ENCODE measurements at places on chromosomes 13 and 19.

- no peak for DNase-seq
These were observed 32.3 kb upstream of the AKAP11 start for GRCh38 chr13:42239644-42240043.

DNA sequence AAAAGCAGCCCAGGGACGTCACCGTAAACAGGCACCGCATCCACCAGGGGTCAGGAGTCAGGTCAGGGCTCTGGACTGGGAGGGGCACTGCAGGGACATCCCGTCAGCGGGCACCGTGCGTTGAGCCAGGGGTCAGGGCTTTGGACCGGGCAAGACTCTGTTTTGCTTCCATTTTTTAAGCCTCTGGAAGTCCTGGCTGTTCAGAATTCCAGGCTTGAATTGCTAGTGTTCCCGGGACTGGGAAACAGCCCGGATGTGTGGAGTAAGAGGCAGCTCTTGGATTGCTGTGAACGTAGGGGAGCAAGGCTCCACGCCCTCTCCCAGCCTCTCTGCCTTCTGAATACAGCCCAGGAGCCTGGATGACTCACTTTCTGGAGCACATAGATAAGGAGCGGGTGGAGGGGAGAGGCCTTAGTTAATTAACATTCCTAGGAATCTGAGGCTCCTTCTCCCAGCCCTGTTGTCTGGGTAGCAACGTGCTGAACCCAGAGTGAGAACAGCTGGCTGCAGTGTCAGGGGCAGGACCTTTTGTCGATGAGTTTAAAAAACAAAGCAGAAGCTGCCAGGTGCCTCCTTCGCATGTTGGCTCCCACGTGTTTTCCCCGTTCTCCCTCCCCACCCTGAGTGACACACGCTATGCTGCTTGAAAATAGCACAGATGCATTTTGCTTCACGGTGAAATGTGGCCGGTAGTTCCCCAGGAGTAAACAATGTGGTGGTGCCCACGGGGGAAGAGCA is 21.9 kb downstream of the ATP11A start:
- no peak for DNase-seq

GRCh38 chr13:61255040-61255796 is 160.4 kb downstream of the PCDH20 start:
- DNase-seq = no peak

GRCh38 chr19:30806311-30806710 is 434.1 kb downstream of the ZNF536 start:
- DNase-seq = no peak

- no peak for DNase-seq
These were observed 7.5 kb upstream of the ATP8B3 start for GRCh38 chr19:1819341-1820255.

- DNase-seq = no peak
These were observed 500 bp downstream of the ZFP30 start for GRCh38 chr19:37654629-37655300.

DNA sequence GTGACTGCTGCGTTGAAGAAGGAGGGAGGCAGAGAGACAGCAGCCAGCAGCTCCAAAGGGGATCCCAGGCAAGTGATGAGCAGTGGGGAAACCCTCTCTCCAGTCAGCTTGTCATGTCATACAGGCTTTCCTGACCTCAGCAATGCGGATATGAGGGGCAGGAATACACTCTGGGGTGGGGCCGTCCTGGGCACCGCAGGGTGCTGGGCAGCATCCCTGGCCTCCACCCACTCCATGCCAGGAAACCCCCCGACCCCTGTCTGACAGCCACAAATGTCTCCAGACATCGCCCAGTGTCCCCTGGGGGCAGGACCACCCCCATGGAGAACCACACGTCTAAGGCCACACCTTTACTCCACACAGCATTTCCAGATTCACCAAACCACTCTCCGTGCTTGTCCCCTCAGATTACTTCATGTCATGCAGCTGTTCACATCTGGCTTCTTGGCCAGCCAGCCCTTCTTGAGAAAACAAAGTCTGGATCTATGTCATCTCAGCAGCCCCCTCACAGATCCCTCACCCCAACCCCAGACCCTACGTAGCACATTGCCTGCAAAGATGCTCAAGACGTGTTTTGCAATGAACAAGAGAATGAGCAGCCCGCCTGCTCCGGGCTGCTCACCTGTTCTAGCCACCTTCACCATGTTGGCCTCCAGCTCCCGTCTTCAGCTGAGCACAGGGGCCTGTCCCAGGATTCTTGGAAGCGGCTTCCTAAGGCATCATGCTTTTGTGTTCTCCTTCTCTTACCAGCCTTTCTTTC is 46.5 kb downstream of the RFX2 start:
- no peak for DNase-seq

GRCh38 chr13:66071029-66071428 is 1159.1 kb downstream of the PCDH9 start:
- no peak for DNase-seq

DNA sequence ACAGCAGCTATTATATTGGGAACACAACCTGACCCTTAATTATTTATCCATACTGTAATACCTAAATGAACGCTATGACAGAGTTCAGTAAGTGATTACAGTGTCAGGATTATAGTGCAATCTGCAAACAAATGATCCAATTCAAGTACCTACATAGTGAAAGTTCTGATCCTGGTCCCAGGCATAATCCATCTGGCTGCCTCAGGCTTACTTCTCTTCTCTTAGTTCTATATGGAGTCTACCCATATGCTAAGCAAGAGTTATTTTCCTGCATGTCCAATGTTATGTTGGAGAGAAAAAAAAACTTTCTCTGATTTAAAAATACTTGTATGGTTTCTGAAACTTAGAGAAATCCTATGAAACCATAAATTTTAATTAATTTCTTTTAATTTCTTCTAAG is 1487.7 kb upstream of the SLC10A2 start:
- DNase-seq = no peak

- DNase-seq = no peak
These were observed 4.7 kb downstream of the F7 start for GRCh38 chr13:113110048-113110851.

GRCh38 chr19:17579661-17580244 is 24.3 kb downstream of the COLGALT1 start:
- no peak for DNase-seq

DNA sequence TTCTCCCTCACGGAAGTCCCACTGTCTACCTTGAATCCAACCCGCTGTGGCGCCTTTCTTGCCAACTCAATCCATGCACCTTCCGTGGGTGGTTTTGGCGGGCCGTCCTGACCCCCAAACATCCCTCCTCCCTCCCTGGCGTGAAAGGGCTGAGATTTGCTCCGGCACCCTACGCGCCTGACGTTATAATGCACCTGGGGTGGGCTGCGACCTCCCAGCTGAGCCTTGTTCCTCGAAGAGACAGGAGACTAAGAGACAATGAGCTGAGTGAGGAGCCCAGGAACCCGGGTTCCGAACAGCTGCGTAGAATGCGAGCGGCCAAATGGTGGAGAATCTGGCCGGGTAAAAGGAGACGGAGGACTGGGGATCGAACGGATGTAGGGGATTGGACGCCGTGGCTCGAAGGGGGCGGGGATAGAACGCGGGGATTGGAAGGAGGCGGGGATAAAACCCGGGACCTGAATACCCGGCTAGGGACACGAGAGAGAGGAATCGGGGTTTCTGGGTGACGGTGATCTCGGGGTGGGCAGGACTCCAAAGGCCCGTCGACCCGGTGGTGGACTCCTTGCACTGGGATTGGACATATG is at the start of gene CPT1C:
Gene CPT1C, plus strand, starts transcription at position 461 of the 587 bp plus-strand sequence. CDS start 1,137 bp downstream, outside the sequence.
- DNase-seq = no peak

All from stimulated activated CD4-positive, alpha-beta T cell treated with anti-CD3 and anti-CD28 coated beads, TNF-alpha, amount 100 ng/mL, for 1 hour (primary cell).